Germinal center (tissue), 1 donor: ENCODE measurements at places on chromosomes 6 and 20.
A peak's percentile ranks its signal among the peaks of the same experiment; 100 is the strongest.

GRCh38 chr20:1075616-1076015 lies 42.8 kb upstream of the PSMF1 start:
- no peak for DNase-seq

GRCh38 chr6:41720262-41720620 lies 15.2 kb downstream of the TFEB start:
- DNase-seq, result no peak

- DNase-seq, result no peak
These were observed 70.7 kb upstream of the NNAT start for GRCh38 chr20:37450344-37450743.

GRCh38 chr20:9912858-9913434 lies 74.1 kb upstream of the PAK5 start:
- DNase-seq, result peak; percentile 27

DNA sequence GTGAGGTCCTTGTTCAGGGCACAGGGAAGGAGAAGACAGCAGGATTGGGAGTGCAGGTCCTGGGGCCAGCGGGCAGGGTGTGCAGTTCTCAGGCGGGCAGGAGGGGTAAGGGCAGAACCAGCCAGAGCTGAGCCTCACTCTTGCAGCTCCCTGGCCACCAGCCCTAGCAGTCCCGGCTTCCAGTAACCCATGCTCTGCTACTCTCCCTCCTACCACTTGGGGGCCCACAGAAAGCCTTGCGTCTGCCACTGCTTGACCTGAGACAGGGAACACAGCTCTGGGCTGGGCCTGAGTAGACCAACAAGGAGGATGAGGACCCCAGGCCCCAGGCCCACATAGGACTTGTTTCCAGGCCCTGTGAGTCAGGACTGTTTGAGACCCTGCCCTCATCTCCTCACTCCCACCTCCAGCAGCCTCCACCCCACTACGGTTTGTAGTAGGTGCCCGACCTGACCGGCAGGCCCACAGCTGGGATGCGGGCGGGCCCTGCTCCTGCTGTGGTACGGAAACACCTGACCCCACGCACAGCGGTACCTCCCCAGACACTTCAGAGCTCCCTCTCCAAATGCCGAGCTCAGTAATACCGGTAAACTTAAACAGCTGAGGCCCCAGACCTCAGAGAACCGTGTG lies 39.2 kb downstream of the KCNK5 start:
- DNase-seq, result peak; percentile 34
